Chondrocyte (in vitro differentiated cells): ENCODE measurements at places on chromosomes 4 and X. TPM values are rescaled to one million over a fixed set of nuclear protein-coding genes. Genes with fewer than 3 reads are reported as not detected.
A peak's percentile ranks its signal among the peaks of the same experiment; 100 is the strongest.

GRCh38 chr4:2322841-2323240 lies 60.9 kb upstream of the MXD4 start:
- H3K4me1 ChIP-seq = peaks cover 14% of the 10 kb centered on the region
- H3K36me3 ChIP-seq = peaks cover 7% of the 10 kb centered on the region
- DNase-seq = no peak

GRCh38 chr4:156998500-156999174 lies 27.0 kb upstream of the PDGFC start:
- H3K27me3 ChIP-seq = no peaks in the 10 kb centered on the region
- peaks cover 30% of the 10 kb centered on the region for H3K4me1 ChIP-seq
- H3K36me3 ChIP-seq = peaks cover 5% of the 10 kb centered on the region
- peak overlapping the region; percentile 86 for H3K27ac ChIP-seq
- DNase-seq = no peak
- H3K4me3 ChIP-seq = no peak overlapping the region

DNA sequence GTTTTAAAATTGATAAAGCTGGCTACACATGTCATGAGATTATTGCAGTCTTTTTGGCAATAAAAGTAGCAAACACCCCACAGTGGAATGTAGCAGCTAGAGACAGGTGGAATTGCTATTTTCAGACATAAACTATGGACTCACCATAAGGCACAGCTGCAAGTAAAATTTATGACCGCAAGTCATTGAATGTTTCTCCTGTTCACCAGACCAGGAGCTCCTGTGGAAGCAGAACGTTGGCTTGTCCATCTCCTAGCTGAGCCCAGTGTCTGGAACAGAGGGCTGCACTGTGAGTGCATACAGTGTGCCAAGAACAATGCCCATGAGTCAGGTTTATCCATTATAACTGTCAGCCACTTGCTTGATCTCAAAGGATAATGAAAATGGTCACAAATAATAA lies 538.2 kb downstream of the INPP4B start:
- H3K4me1 ChIP-seq = peaks cover 48% of the 10 kb centered on the region
- H3K36me3 ChIP-seq = peaks cover under 1% of the 10 kb centered on the region
- no peak overlapping the region for H3K27ac ChIP-seq
- no peak for DNase-seq

DNA sequence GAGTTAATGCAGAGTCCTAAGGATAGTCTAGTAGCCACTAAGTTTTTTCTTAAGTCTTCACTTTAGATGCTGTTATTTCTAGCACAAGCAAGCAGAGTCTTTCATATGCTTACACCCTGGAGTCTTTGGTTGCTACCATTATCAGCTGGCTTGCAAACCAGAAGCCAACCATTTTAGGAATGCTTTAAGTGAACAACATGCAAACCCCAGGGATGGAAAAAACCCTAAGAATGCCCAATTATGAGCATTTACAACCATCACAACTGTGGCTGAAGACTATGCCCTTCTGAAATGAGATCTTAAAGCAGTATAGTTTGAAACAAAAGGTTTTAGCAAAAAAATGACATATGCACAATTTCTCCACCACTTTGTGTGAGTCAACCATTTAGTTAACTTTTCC lies 6.6 kb downstream of the MID1IP1 start:
- H3K27me3 ChIP-seq = no peaks in the 10 kb centered on the region
- H3K27ac ChIP-seq = peak overlapping the region; percentile 42
- DNase-seq = no peak
- no peak overlapping the region for H3K4me3 ChIP-seq
- peaks cover 2% of the 10 kb centered on the region for H3K36me3 ChIP-seq

The SPANXA2 gene
- total RNA-seq = not detected in 3 replicates

DNA sequence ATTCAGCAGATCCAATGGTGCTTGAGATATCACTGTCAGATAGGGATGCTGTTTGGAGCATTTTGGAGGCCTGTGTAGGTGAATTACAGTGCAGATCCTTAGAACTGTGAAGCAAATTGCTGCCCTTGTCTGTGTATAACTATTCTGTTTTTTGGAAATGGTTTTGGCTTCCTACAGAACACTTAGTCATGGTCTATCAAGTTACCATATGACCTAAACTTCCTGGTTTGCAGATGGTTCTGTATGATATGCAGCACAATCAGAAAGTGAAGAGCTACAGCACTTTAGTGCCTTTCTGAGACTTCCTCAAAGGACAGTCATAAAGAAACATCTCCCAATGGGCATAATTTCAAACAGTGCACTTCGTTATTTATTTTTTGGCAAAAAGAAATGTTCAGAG lies 688.6 kb downstream of the SH3BGRL start:
- no peaks in the 10 kb centered on the region for H3K36me3 ChIP-seq
- H3K27ac ChIP-seq = no peak overlapping the region
- H3K27me3 ChIP-seq = no peaks in the 10 kb centered on the region
- no peak for DNase-seq

The MXD4 gene
- total RNA-seq = 80.3 to 114 TPM (median 82.7 TPM) in 3 replicates

DNA sequence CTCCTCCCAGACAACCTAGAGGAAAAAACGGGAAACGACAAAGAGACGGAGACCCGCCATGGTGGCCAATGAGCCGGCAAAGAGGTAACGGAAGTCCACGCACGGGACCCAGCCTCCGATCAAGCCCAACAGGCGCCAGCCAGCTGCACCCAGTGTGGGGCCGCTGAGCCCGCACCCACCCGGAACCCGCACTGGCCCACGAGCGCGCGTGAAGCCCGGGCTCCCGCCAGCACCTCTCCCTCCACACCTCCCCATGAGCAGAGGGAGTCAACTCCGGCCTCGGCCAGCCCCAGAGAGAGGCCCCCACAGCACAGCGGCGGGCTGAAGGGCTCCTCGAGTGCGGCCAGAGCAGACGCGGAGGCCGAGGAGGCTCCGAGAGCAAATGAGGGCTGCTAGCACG lies 14.6 kb upstream of the FMR1 start:
- peaks cover 49% of the 10 kb centered on the region for H3K4me1 ChIP-seq
- no peak overlapping the region for H3K4me3 ChIP-seq

- no peak overlapping the region for H3K27ac ChIP-seq
- no peak overlapping the region for H3K4me3 ChIP-seq
- H3K4me1 ChIP-seq = no peaks in the 10 kb centered on the region
- no peak for DNase-seq
- no peaks in the 10 kb centered on the region for H3K27me3 ChIP-seq
Measured at GRCh38 chr4:67809502-67809901, 55.3 kb upstream of the GNRHR start.

DNA sequence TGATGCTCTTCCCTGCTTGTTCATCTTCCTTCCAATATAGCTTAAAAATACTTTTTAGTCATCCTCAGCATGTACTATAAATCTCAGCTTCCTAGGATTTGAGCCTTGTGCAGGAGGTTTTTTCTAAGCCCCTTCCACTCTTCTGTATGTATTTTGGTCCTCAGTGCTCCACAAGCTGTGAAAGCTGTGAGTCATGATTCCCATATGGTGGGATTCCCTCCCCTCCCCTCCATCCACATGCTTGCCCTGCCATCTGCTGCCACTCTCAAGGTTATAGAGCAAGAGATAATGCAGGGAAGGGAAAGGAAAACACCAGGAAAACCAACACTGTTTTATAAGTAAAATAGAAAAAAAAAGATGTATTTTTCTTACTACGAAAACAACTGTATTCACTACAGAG lies 58.5 kb upstream of the AP1S2 start:
- no peak overlapping the region for H3K27ac ChIP-seq
- peaks cover 2% of the 10 kb centered on the region for H3K27me3 ChIP-seq
- H3K4me3 ChIP-seq = no peak overlapping the region
- DNase-seq = no peak
- H3K4me1 ChIP-seq = no peaks in the 10 kb centered on the region
- H3K36me3 ChIP-seq = peaks cover 4% of the 10 kb centered on the region

- no peak overlapping the region for H3K4me3 ChIP-seq
- no peaks in the 10 kb centered on the region for H3K36me3 ChIP-seq
- no peak for DNase-seq
- H3K27ac ChIP-seq = no peak overlapping the region
Measured at GRCh38 chr4:112979881-112980421, 69.5 kb upstream of the ANK2 start.

The PHOX2B gene
- not detected in 3 replicates for total RNA-seq

The SMIM10L2A gene
- total RNA-seq = 0.27 to 0.62 TPM (median 0.40 TPM) in 3 replicates

The RPS6KA6 gene
- total RNA-seq = 2.4 to 2.7 TPM (median 2.5 TPM) in 3 replicates

GRCh38 chr4:37232315-37232714 lies 12.2 kb upstream of the NWD2 start:
- no peaks in the 10 kb centered on the region for H3K4me1 ChIP-seq
- no peaks in the 10 kb centered on the region for H3K36me3 ChIP-seq
- DNase-seq = no peak
- no peak overlapping the region for H3K4me3 ChIP-seq
- H3K27ac ChIP-seq = no peak overlapping the region

- H3K36me3 ChIP-seq = peaks cover 2% of the 10 kb centered on the region
- no peak overlapping the region for H3K4me3 ChIP-seq
- H3K4me1 ChIP-seq = peaks cover 11% of the 10 kb centered on the region
Measured at GRCh38 chrX:1167918-1168481, 44.4 kb downstream of the CRLF2 start.

DNA sequence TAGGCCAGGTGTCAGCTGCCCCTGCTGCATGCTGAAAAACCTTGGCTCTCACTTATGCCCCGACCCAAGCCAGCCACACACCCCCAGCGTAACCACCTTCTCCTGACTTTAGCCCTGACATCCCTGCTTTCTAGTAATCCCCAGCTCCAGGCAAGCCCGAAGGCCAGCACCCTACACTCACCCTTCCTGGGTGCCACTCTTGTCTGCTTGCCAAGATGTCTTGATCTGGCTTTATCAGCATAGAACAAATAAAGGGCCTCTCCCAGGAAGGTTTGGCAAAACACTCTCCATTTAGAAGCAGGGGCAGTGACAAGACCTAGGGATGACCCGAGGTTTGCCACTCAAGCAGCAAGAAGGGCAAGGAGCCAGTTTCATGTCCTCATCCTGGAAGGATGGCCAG lies 6.8 kb upstream of the MAP9 start:
- H3K4me3 ChIP-seq = no peak overlapping the region
- H3K36me3 ChIP-seq = no peaks in the 10 kb centered on the region
- H3K27me3 ChIP-seq = peaks cover 3% of the 10 kb centered on the region
- H3K4me1 ChIP-seq = no peaks in the 10 kb centered on the region

DNA sequence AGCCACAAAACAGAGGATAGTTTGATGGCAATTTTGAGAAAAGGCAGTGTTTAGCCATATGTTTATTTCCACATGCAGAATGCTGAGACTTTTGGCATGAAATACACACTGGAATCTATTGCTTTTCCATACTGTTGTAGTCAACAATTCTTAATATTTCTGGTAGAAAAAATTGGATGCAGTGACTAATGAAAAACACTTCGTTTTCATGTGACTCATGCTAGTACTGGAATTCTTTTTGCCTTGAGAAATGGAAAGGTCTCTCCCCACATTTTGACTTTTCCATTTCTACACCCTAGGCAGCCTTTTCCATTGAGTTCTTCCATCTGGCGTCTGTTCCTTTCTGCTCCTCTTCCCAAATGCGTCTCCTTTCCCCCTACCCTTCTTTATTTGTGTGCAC lies 425.2 kb upstream of the FTHL17 start:
- peak overlapping the region; percentile 82 for H3K27ac ChIP-seq
- peaks cover 53% of the 10 kb centered on the region for H3K4me1 ChIP-seq
- H3K36me3 ChIP-seq = no peaks in the 10 kb centered on the region
- H3K4me3 ChIP-seq = no peak overlapping the region
- no peak for DNase-seq
- H3K27me3 ChIP-seq = no peaks in the 10 kb centered on the region

DNA sequence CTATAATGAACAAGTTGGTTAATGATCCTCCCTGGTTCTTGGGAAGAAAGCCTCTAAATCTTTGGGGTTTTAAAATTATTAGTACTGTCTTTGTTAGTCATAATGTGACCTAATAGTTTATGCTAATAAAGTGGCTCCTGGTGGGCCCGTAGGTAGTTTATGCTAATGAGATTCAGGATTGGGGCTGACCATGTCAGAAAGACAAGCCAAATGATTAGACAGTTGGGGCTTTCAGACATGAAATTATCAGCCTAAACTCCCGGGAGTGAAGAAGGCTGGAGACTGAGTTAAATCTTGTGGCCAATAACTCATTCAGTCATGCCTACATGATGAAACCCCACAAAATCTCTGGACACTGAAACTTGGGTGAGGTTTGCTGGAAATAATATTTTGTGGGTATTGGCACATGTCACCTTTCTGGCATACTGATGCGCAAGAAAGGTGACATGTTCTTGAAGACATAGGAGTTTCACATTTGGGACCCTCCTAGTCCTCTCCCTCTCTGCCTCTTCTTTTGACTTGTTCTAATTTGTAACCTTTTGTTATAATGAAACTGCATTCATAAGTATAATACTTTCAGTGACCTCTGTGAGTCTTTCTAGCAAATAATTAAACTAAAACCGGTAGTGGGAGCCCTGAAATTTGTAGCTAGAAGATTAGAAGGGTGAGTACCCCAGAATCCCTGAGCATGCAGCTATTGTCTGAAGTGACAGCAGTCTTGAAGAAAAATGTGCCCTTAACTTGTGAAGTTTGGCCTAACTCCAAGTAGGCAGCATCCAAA lies 196.8 kb upstream of the FSTL5 start:
- no peak for DNase-seq
- no peak overlapping the region for H3K27ac ChIP-seq
- H3K4me3 ChIP-seq = no peak overlapping the region
- peaks cover 4% of the 10 kb centered on the region for H3K27me3 ChIP-seq

- peaks cover 29% of the 10 kb centered on the region for H3K4me1 ChIP-seq
- no peaks in the 10 kb centered on the region for H3K27me3 ChIP-seq
- DNase-seq = no peak
Measured at GRCh38 chrX:132266583-132267355, 47.5 kb upstream of the RAP2C start.

- DNase-seq = no peak
- H3K27me3 ChIP-seq = peaks cover 2% of the 10 kb centered on the region
- peaks cover 3% of the 10 kb centered on the region for H3K4me1 ChIP-seq
Measured at GRCh38 chrX:154135458-154136229, 8.4 kb upstream of the OPN1LW start.

The SYNPO2 gene
- 12.3 to 21.5 TPM (median 20.7 TPM) in 3 replicates for total RNA-seq

GRCh38 chr4:126991965-126992364 lies 640.8 kb upstream of the INTU start:
- no peaks in the 10 kb centered on the region for H3K36me3 ChIP-seq
- no peaks in the 10 kb centered on the region for H3K27me3 ChIP-seq
- no peak for DNase-seq
- no peak overlapping the region for H3K4me3 ChIP-seq
- no peak overlapping the region for H3K27ac ChIP-seq

DNA sequence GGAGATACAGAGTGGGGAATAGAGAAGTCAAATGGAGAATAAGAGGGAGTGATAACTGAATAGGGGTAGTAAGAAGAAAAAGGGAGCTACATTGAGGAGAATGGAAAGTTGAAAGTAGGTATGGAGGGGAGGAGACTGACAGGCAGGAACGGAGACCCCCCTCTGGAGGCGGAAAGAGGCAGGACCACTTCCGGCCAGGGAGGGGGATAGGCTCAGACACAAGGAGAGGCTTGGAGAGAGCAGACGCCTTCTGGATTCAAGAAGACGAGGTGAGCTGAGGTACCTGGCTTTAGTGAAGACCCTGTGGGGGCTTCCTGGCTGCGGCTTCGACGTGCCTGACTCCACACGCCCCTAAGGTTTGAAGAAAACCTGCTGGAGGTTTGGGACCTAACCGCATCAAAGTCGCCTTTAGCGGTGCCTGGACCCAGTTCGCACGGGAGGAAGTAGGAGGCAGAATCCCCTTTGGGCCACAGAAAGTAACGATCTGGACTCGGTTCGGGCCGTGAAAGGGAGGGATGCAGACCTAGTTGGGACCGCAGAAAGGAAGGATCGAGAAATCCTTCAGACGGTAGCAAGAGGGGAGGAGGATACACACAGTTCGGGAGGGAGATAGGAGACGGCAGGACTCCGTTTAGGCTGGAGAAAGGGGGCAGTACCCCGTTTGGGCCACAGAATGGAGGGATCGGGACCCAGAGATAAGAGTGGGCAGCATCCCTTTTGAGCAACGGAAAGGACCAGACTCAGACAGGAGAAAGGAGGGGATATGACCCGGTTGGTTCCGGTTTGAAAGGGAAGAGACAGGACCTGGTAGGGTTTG lies at the start of gene TRO:
TRO (plus strand) TSS at position 215 of the 817 bp plus-strand sequence. CDS start 1,423 bp downstream, outside the sequence.
- H3K27me3 ChIP-seq = no peaks in the 10 kb centered on the region
- peak within 1 kb of the TSS; percentile 88 for H3K4me3 ChIP-seq
- H3K4me1 ChIP-seq = peaks cover 8% of the 10 kb centered on the region
- H3K27ac ChIP-seq = peak within 1 kb of the TSS; percentile 76
